ENCODE measurements at places on chromosomes 16 and 17.

DNA sequence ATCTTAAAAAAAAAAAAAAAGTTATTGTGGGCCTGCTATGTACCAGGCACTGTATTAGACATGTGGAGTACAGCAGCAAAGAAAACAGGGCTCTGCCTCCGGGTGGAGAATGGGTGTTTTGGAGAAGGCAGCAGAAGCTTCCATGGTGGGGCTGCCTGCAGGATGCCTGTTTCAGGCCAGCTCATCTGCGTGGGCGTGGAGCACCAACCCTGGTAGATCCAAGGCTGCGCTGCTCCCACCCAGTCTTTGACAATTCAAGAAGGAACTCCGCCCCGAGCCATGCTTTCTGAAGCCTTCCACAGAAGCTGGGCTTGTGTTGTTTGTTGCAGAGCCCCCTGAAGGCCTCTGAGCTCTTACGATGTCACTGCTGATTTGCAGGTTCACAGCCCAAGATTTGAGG, 23.2 kb upstream of the CACNG1 start:
- DNase-seq = no peak

GRCh38 chr16:9650284-9650683, 531.9 kb downstream of the GRIN2A start:
- no peak for DNase-seq

GRCh38 chr17:44848961-44849489, 1.3 kb downstream of the HIGD1B start:
- no peak for DNase-seq

GRCh38 chr17:45397796-45398195, 34.9 kb downstream of the ARHGAP27 start:
- DNase-seq = no peak

GRCh38 chr16:24847358-24847664, 1.5 kb downstream of the SLC5A11 start:
- no peak for DNase-seq

- no peak for DNase-seq
Measured at GRCh38 chr16:6880263-6880662, 452.4 kb upstream of the RBFOX1 start.

DNA sequence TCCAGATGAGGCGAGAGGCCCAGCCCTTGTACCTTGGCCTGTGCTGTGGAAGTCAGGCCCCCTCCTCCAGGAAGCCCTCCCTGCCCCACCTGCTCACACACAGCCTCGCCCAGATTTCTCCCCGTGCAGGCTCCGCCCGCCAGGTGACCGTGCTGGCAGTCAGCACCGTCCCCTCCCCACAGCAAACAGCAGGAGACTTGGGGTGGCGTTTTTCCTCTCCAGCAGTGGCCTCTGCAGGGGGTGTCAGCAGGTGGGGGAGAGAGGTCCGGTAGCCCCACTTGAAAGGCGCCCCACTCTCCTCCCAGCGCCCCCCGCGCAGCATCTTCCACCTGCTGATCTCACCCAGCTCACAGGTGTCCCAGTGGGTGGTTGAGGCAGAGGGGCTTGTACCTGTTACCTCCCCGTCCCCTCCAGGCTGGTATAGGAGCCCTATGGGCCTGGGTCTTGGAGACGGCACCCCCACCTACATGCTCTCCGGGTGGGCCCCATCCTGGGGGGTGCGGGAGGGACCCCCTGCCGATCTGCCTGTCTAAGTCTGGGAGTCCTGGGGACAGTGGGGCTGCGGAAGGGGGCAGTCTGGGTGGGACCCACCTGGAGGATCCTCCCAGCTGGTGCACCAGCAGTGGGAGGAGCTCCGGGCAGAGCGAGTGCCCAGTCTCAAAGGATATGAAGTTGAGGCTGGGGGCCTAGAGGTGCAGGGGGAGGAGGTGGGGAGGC, 4.2 kb upstream of the C1QTNF8 start:
- DNase-seq = no peak

DNA sequence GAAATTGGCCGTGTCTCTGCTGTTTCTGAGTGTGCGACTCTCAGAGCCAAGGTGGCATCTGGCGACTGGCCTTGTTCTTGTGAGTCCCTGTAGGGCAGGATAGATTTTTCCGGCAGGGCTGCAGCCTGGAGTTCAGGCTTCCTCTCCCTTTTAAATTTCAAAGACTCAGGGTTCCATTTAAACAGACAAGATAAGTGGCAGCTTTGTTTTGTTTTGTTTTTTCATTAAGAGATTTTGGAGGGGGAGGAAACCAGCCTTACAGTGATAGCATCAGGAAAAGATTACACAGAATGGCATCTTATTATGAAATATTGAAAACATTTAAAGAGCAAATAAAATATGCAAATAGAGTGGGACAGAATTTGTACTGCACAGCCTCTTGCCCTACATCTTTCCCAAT, 151.3 kb downstream of the RPTOR start:
- no peak for DNase-seq

All from CD4-positive, alpha-beta T cell treated with Interleukin-21 for 1 hour (primary cell).